GM13976 (cell line): ENCODE measurements at places on chromosomes 3 and 15.

- no peak for DNase-seq
Measured at GRCh38 chr15:42070279-42070975, 23.9 kb downstream of the PLA2G4D start.

DNA sequence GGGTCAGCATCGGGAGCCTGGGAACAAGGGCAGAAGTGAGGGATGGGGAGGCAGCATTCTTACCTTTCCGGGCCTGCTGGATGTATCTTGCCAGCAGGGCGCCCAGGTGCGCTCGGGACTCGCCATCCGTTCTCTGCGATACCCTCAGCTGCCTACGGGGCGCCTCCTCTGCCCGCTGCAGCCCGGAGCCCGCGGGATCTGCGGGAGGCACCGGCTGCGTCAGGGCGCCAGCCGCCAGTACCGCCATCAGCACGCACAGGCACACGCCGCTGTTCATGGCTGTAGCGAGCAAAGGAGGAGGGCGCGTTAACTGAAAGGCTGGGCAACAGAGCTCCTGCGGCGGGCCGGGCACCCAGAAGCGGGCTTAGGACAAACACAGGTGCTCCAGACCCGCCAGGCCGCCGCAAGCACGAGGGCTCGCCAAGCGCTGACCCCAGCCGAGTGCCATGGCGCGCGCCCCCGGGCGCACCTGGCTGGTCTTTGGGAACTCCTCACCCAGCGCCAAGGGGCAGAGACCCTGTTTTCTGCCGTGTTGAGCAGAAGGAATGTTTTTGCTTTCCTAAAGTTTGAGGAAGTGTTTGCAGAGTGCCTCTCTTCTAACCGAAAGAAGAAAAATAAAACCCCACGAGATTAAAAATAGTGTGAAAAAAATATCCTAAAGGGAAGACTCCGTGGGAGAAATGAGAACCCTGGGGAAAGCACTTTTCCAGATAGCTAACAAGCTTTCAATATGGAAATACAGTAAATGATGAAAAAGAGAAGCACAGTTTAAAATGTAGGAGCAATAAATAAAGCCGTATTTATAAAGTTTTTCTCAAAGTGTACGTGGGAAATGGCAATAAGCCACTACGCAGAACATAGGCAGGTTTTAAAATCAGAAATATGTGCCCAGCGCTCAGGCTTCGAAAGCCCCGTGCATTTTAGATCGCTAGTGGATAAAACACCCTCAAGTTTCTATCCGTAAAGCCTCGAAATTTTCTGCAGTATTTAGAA, 2.3 kb downstream of the CCK start:
- no peak for DNase-seq

DNA sequence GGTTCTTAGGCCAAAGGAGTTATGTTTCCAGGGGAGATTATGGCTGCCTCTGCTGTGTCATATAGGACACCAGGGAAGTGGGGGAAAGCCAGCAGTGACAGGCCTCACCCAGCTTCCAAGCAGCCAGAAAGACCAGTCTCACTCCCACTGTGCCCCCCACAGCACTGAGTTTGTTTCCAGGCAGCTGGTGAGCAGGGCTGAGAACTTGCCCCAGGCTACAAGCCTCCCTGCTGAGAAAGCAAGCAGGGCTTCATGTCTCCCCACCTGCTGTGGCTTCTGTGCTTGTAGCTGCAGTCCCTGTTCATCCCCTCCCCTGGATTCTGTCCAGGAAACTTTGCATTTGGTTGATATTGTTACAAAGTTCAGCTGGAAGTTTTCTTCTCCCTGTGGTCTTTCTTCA, 376.3 kb downstream of the PDCD6IP start:
- no peak for DNase-seq

GRCh38 chr3:10333349-10333650, 12.4 kb upstream of the SEC13 start:
- peak; percentile 41 for DNase-seq

- no peak for DNase-seq
Measured at GRCh38 chr3:177333533-177334520, 136.5 kb upstream of the TBL1XR1 start.

GRCh38 chr3:101194392-101194791, 126.0 kb downstream of the IMPG2 start:
- no peak for DNase-seq

- DNase-seq, result no peak
Measured at GRCh38 chr3:194469977-194470376, 16.8 kb downstream of the ATP13A3 start.

GRCh38 chr3:10350324-10350985, 29.5 kb upstream of the SEC13 start:
- no peak for DNase-seq

DNA sequence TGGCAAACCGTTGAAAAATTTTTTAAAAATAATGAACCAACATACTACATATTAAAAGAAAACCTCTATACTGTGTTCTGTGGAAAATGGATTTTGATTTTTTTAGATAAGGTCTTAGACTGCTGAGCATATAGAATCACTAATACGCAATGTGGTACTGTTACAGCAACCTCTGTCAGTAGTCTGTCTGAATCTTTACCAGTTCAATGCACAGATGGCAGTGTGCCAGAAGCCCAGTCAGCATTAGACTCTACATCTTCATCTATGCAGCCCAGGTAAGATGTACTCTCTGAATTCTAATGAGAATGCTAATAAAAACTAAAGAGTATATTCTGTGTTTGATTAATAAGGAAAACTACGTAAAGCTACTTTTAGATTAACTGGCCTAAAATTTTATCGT, 31.3 kb upstream of the FAH start:
- no peak for DNase-seq

DNA sequence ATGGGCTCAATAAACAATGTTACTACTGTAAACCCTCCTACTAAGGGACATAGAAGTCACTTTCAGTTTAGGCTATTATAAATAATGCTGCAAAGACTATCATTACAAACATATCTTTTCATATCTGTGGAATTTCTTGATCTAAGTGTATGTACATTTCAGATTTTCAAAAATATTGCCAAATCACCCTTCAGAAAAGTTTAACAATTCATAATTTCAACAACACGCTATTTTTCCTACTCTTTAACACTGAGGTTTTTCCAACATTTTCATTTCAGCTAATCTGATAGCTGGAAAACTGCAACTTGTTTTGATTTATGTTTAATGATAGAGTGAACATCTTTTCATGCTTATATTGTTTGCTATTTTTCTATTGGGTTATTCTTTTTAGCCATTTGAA, 69.0 kb downstream of the ALDH1A2 start:
- DNase-seq, result no peak

DNA sequence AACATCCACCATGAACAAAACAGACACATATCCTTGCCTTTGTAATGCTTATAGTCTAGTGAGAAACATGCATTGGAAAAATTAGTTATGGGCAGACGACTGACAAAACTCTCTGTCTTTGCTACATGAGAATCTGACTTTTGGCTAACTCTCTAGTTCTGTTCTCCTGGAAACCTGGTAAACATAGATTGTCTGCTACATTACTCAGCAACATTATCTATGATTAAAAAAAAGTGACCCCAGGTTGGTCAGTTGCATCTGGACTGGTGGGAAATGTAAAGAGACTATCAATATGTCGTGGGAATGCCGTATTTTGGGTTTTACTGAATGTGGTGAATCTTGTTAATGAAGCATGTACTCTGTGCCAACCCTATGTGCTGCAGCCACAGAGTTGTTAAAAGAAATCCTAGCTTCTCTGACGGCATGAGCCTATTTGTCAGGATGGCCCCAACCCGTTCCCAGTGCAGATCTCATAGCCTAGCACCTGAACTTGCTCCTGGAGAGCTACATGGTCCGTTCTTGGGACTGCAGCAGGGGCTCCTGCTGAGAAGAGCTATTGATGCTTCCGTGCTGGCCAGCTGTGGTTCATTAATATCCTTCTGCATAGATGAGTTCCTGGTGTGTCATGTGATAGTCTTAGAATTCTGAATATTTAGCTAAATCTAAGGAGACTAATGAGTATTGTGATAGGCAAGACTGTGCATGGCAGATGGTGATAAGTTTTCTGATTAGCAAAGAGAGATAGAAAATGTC, 311.7 kb upstream of the ZNF717 start:
- DNase-seq, result no peak

DNA sequence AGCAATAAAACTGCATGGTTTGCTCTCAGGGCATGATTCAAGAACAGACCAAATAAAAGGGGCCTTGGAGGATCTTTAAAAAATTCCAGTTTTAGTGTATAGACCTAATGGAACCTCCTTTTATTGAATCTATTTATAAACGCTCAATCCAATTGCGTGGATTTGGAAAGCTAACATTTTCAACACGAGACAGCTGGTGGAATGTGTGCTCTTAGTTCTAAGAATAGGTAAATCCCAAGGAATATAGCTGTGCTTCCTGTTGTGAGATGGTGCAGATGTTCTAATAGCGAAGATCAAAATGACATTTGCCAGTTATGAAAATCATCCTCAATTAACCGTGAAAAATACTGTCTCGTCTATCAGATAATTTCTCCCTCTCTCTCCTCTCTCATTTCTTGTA, 192.5 kb downstream of the ATP10A start:
- no peak for DNase-seq

DNA sequence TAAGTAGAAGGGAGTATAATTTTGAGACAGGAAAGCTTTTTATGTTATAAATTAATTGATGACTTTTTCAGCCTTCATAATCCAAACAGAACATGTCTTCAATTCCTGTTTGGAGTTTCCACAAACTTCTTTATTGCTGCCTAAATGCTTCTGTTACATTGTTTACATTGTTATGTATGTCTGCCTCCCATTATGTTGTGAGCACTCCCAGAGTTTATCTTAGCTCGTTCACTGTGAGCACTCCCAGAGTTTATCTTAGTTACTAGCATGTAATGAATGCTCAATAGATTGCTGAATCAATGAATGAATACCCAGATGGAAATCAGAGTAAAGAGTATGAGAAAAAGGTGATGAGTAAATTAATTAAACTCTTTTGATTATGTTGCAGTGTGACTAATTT, 1178.0 kb downstream of the ROBO1 start:
- DNase-seq, result no peak

DNA sequence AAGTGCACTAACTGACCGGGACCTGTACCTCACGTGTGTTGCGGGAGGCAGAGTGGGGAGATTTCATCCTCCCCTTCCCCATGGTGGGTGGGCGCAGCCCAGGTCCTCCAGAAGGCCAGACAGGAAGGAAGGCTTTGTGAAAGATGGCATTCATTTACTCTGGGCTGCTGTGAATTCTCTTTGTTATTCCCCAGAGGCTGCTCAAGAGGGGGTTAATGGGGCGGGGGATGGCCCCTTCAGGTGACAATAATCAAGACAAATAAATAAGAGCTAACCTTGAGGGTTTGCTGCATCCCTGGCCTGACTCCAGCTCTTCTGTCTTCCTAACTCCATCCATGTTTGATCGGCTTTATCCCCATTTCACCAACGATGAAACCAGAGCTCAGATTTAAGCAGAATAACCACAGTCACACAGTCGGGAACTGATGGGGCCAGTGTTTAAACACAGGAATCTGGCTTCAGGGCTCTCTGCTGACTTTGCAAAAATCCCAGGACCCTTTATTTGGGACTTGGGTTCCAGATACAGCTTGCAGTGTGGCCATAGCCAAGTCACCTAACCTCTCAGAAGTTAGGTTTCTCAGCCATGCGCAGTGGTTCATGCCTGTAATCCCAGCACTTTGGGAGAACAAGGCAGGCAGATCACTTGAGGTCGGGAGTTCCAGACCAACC, 16.5 kb downstream of the PIF1 start:
- DNase-seq, result peak; percentile 15

DNA sequence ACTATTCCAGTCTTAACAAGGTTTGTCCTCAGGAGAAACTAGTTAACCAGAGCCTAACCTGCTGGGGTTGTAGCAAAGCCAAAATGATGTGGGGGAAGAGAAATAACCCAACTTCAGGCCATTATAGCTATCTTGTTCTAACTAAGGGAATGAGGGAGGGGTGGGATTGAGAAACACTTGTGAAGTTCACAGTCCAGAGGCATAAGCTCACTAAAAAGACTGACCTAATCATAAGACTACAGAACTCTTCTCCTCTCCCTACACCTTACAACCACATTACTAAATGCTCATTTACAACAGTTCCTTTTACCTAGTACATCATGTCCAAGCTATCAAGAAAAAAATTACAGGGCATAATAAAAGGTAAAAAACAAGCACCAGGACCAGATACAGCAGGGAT, 52.8 kb downstream of the UBE3A start:
- DNase-seq, result no peak

- no peak for DNase-seq
Measured at GRCh38 chr3:31978553-31978952, 2.5 kb downstream of the OSBPL10 start.

GRCh38 chr3:197959500-197959890, 522 bp upstream of the LMLN start:
- no peak for DNase-seq

DNA sequence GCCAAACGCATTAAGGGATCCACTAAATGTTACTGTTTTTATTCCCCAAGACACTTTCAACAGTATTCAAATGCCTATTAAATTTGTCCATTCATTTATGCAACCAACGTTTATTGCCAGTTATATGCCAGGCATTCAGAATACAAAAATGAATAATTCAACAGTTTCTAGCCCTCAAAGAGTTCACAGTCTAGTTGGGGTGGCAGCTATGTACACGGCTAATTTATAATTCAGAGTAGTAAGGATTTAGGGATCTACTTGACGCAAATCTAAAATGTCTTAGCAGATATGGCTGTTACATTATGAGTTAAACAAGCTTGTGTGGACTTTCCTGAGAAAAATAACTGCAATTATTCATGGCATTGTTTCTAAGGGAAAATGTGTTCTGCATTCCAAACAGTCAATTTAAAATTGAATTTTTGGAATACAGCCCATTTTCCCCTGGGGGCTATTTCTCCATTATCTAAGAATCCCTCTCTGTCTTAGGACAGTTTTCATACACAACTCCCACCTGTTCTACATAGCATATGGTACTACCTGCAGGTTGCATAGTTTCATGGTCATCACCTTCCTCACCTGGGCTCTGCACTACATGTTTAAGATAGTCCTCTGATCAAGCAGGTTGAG, 11.5 kb upstream of the MSL2 start:
- no peak for DNase-seq

GRCh38 chr3:115018694-115019093, 128.4 kb downstream of the ZBTB20 start:
- DNase-seq, result no peak
